ENCODE measurements at places on chromosomes 2 and 18. TPM values are rescaled to one million over a fixed set of nuclear protein-coding genes. Genes with fewer than 3 reads are reported as not detected.

The DIPK1C gene
- total RNA-seq = not detected

- peak; percentile 81 for DNase-seq
These were observed at the start of gene FIGN for GRCh38 chr2:163735685-163736432. FIGN (minus strand) TSS chr2:163736008; CDS start chr2:163734927, 1,081 bp downstream.

DNA sequence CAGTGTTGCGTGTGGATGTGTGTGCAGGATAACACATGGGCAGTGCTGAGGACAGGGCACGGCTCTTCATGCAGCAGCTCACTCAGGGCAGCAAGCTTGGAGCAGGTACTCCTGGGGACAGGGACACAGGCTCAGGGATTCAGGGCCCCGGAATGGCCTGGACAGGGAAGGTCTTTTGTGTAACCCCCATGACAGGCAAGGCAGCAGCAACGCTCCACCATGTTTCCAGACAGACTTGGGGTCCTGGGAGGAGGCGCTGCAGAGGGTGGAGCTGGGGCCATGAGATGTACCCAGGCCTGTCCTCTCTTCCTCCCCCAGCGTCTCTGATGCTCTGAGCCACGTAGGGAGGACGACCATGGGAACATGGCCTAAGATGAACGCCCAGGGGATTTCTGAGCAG is 58.3 kb downstream of the ADNP2 start:
- DNase-seq = no peak

The ALLC gene
- total RNA-seq = not detected

The CXCR1 gene
- not detected for total RNA-seq

DNA sequence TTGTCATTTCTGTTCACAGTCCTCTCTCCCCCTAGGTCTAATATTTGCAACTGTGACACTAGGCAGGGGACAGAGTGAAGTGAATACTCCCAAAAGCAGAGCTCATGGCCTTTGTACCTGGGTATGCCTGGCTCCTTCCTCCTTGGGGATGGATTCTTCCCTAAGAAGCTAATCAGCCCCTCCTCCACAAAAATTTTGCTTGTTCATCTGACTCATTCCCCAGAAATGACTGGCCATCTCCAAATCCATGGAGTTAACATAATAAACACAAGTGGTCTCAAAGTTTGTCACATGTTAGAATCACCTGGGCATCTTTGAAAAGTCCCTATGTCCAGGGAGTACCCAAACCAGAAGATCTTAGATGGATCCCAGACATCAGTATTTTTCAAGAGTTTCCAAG is 65.3 kb downstream of the SUCLG1 start:
- no peak for DNase-seq

- no peak for DNase-seq
These were observed 6.0 kb upstream of the NEDD4L start for GRCh38 chr18:58038063-58038462.

- DNase-seq = no peak
These were observed 28.8 kb upstream of the TMEM18 start for GRCh38 chr2:705971-706511.

GRCh38 chr2:61262699-61263098 is 100.7 kb downstream of the C2orf74 start:
- no peak for DNase-seq

GRCh38 chr2:21970971-21971370 is 847.2 kb downstream of the TDRD15 start:
- no peak for DNase-seq

The OBSL1 gene
- total RNA-seq = 319 TPM

DNA sequence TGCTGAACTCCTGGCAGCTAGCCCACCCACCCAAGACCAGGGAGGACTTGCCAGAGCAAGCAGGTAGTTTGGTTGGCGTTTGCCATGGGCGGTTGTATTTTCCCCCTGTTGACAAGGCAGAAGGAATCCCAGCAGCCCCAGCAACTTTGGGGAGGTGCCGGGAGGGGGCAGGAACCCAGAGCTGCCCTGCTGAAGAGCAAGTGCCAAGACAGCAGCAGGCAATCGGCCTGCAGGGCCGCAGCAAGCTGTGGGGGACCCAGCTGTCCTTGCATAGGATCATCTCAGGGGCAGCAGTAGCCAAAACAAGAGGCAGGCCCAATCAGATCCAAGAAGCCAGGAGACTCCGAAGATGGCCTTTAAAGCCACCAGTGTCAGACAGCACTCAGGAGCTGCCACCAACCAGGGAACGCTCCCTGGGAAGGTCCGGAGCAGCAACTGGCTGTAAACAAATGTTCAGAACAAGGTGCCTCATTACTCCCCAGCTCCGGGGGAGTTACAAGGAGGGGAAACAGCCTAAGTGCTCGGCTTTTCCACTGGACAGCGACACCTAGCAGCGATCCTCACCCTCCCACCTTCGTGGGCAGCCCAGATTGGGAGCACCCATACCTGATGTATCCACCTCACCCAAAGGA is 2.1 kb downstream of the ST8SIA5 start:
- no peak for DNase-seq

GRCh38 chr2:205776139-205776538 is 93.8 kb downstream of the NRP2 start:
- DNase-seq = no peak

DNA sequence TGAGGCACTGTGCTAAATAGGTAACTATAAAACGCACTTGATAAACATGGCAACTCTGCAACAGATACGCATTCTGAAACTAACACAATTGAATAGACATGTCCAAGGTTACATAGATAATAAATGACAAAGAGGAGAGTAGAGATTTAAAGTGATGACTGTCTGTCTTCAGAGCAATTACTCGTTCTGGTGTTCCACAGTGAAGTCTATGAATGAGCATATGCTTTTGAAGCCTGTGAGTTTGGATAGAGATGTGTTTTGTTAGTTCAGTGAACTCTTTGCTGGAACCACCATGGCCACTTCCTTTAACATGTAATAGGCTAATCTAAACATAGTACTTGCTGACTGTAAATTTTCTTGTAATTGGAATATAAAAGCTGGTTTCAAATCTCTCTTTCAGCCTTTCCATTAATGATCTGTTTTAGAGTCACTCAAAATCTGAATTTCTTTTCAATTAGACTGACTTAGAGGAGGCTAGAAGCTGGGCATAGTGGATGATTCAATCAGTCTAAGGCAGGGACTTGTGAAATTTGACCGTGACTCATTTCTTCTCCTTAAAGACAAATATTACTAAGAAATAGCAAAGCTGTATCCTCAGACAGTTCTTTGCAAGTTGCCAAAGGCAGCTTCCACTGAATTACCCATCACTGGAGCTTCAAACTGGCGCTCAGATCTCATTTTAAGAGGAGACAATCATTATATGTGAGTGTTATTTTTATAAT is 1130.1 kb upstream of the CELF4 start:
- DNase-seq = no peak

DNA sequence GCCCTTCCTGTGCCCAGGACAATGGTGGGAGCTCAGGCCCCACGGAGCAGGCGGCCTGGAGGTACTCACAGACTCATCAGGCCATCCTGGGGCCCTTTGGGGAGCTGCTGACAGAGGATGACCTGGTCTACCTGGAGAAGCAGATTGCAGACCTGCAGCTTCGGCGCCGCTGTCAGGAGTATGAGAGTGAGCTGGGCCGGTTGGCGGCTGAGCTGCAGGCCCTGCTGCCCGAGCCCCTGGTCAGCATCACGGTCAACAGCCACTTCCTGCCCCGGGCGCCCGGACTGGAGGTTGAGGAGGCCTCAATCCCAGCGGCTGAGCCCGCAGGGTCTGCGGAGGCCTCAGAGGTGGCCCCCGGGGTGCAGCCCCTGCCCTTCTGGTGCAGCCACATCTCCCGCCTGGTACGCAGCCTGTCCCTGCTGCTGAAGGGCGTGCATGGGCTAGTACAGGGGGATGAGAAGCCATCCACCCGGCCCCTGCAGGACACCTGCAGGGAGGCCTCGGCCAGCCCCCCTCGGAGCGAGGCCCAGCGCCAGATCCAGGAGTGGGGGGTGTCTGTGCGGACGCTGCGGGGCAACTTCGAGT is 8.3 kb upstream of the KLHL30 start:
- DNase-seq = no peak

GRCh38 chr2:60025496-60025895 is 528.0 kb downstream of the BCL11A start:
- DNase-seq = no peak
